Left hindlimb (tissue), 1 donor: ENCODE measurements at places on chromosomes 1 and 21.
A peak's percentile ranks its signal among the peaks of the same experiment; 100 is the strongest.

DNA sequence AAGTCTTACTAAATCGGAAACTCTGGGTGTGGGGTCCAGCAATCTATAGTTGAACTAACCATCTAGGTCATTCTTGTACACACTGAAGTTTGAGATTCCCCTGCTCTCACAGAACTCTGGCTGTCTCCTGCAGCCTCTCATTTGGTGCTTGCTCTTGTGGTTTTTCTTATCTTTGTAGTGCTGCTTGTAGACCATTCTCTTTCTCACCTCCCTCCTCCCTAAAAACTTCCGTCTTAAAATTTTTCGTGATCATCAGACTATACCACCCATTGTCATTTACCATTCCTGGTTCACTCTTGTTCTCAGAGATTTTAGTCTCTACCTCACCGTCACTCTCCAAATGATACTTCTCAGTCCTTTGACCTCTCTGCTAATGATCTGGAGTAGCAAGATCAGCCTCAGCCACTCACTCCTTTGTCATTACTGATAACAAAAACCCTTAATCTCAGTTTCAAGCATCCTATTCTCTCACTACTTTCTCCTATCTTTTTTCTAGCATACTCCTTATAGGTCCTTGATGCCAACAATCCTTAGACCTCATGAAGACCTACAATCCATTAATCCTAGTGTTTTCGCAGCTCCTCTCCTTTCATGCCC lies 13.0 kb upstream of the EPHX4 start:
- no peak for DNase-seq

DNA sequence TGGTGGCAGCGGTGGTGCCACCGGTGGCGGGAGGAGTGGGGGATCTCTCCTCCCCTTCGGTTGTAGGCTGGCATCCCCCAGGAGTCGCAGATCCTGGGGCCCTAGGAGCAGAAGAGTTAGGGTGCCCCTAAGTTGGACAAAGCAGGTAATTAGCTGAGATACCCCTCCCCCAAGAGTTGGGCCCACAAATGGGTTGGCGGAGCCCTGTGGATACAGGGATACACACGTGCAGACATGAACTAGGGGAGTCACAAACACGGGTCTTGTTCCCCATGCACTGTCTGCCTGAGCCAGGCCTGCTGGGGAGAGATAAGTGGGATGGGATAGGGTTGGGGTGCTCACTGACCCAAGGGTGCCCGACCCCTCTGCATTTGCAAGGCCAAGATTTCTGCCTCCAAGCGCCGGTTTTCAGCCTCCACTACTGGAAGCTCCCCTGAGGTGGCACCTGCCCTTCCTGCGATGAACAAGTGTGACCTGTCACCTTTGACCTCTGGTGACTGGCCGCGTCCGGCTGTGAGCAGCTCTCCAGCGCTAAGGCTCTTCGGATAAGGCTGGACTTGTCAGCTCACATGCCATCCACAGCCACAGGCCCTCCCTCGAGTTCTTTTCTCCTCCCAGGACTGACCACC lies 1.8 kb downstream of the CCDC17 start:
- peak; percentile 44 for DNase-seq

- no peak for DNase-seq
These were observed 37.6 kb upstream of the GALNT2 start for GRCh38 chr1:230029244-230029941.

- DNase-seq = no peak
These were observed 111.4 kb downstream of the TBX19 start for GRCh38 chr1:168391851-168392681.

GRCh38 chr21:41671212-41671762 lies 95.6 kb downstream of the RIPK4 start:
- DNase-seq = no peak

DNA sequence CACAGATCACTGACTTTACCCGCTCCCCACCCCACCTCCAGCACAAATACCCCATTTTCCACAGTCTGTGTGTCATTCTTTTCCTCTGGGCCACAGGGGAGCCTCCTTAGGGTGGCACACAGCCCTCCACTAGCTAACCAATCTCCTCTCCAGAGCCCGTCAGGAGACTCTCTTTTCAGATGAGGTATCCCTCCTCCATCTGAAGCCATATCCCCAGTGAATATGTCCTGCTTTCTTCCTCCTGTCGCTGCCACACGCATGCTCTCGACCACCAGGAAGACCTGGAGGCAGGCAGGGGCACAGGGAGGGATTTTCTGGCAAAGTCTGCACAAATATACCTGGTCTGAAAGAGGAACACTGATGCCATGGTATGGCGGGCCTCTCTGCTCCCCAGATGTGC lies 635 bp downstream of the ZNF648 start:
- no peak for DNase-seq
